ENCODE measurements at places on chromosomes 6 and 20.
A peak's percentile ranks its signal among the peaks of the same experiment; 100 is the strongest.

DNA sequence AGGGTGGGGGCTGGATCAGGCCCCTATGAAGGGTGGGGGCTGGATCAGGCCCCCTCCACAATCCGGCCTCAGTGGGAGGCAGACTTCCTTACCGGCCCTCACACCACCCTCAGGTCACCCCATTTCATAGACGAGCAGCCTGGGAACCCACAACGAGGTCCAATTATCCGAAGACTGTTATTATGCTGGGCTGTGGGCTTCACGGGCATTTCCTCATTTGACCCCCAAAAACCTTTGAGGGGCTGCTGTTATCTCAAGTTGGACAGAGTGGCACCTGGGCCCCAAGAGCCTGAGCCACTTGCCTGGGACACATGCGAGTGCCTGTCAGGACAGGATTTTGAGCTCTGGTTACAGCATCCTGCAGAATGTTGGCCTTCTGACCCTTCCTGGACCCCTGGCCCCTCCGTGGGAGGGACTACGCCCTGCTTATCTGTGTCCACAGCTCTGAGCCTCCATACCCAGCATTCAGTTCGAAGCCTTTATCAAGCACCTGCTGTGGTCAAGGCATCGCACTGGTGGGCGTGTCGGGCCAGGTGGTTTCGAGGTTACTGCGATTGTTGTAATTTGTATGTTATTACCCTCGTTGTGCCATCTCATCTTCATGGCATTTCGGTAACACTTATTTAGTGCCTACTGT lies 34.5 kb upstream of the PCMTD2 start:
- DNase-seq = no peak

DNA sequence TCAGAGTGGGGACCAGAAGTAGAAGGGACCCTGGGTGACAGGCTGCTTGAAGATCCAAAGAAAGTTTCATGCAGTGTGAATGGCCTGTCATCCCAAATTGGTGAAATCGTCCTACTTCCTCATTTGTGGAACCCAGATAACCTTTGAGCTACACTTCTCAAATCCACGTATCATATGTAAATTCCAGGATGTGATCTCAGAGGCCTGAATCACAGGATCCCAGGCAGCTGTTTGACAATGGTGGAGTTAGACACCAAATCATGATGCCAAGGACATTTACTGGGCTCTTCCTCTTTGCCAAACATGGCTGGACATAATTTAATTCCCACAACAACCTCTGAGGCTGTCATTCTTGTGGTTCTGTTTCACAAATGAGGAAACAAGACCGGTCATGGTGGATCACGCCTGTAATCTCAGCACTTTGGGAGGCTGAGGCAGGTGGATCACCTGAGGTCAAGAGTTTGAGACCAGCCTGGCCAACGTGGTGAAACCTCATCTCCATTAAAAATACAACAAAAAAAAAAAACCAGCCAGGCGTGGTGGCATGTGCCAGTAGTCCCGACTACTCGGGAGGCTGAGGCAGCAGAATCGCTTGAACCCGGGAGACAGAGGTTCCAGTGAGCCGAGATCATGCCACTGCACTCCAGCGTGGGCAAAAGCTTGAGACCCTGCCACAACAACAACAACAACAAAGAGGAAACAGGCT lies 39.9 kb upstream of the TTPAL start:
- DNase-seq = no peak

- peak; percentile 8 for DNase-seq
Measured at GRCh38 chr20:63381781-63382431, 20.8 kb upstream of the CHRNA4 start.

DNA sequence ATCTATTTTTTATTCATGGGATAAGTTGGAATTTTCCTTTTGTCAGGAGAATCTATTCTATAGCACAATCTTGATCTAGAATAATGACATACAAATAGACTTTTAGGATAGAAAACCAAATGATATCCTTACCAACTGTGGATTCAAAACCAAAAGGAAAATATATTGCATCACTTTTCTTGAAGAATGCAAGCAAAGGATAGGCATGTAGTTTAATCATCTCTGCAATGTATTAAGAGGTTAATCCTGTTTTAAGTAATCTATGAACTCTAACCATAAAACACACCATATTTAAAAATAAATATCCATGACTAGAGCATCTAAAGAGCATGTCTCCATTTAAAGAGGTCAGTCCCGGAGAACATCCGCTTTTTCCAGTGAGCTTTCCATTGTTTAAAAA lies 106.7 kb upstream of the CNKSR3 start:
- DNase-seq = peak; percentile 40

GRCh38 chr6:130362128-130362527 lies 3.7 kb upstream of the TMEM200A start:
- no peak for DNase-seq

Data from fibroblast of skin of scalp (primary cell).